ENCODE measurements at places on chromosomes 1 and 21.

- no peak for DNase-seq
These were observed 16.7 kb upstream of the GUCA2B start for GRCh38 chr1:42136466-42136865.

DNA sequence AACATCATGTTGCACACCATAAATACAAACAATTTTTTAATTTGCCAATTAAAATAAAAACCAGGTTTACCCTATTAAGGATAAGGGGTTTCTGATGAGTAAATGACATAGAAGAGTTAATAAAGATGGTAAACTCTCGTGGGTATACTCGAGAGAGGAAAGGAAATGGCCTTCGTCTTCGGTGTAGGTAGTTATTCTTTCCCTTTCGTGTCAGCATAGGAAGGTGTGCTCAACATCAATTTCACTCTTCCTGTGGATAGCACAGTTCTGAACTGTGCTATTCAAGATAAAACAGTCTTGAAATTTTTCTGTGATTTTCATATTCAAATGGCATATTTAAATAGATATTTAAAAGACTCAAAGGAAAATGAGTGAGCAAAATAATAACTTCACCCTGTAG, 98.2 kb downstream of the RGL1 start:
- DNase-seq, result no peak

- no peak for DNase-seq
These were observed 28.0 kb upstream of the SFPQ start for GRCh38 chr1:35220976-35221375.

DNA sequence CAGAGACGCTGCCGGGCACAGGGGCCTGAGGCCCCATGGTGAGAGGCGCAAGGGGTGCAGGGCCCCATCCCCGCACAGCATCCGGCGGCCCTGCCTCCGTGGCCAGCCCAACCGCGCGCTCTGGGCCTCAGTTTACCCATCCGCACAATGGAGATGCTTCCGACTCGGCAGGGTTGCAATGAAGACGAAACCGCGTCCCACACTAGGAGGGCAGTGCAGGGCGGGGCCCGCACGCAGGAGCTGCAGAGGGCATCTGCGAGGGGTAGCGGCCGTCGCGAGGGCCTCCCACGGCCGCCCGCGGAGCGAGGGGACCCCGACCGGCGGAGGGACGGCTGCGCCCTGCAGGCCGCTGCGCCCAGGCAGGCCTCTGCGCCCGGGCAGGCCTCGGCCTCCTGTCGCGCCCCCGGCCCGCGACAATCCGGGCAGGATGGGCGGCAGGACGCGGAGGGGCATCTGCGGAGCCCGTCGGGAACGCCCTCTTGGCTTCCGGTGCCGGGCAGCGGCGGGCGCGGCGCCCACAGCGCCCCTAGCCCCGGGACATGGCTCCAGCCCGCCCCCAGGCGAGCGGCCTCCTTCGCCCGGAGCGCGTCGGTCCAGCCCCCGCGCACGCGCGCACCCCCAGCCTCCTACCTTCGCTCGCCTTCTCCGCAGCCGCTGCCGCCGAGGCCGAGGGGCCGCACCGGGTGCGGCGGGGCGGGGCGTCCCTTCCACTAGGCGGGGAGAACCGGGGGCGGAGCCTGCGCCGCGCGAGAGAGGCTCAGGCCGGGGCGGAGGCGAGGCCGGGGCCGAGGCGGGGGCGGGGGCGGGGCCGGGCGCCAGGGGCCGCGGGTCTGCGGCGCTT, 15.3 kb downstream of the RNU1-1 start:
- DNase-seq, result peak; percentile 98

- DNase-seq, result no peak
These were observed 122.7 kb downstream of the CAPN8 start for GRCh38 chr1:223542831-223543230.

- no peak for DNase-seq
These were observed 34.6 kb upstream of the DNAH14 start for GRCh38 chr1:224894915-224895314.

GRCh38 chr1:169879034-169879840, 14.5 kb downstream of the SCYL3 start:
- no peak for DNase-seq

- no peak for DNase-seq
These were observed 59.3 kb upstream of the ABCD3 start for GRCh38 chr1:94358630-94359599.

- no peak for DNase-seq
These were observed 9.4 kb downstream of the LHX4 start for GRCh38 chr1:180239145-180240096.

DNA sequence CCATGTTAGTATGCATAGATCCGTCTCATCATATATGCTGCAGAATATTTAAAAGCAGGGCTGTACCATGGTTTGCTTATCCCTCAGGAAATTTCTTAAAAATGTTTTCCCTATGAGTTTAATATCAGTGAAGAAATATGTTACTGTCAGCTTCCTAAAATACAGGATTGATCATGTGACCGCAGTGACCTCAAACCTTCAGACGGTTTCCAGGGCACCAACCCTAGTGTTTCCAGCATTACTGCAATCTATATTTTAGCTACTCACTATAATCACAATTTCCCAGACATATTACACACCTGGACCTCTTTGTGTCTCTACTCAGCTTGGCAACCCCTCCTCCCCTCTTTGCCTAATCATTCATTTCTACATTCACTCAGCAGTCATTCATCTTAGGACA, 7.7 kb upstream of the SDHB start:
- DNase-seq, result no peak

DNA sequence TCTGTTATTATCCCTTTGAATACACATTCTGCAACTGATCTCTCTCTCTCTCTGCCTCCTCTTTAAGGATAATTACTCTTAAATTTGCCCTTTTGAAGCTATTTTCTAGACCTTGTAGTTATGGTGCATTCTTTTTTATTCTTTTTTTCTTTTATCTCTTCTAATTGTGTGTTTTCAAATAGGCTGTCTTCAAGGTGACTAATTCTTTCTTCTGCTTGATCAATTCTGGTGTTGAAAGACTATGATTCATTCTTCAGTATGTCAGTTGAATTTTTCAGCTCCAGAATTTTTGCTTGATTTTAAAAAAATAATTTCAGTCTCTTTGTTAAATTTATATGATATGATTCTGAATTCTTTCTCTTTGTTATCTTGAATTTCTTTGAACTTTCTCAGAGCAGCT, 95.6 kb upstream of the GPR52 start:
- DNase-seq, result no peak

DNA sequence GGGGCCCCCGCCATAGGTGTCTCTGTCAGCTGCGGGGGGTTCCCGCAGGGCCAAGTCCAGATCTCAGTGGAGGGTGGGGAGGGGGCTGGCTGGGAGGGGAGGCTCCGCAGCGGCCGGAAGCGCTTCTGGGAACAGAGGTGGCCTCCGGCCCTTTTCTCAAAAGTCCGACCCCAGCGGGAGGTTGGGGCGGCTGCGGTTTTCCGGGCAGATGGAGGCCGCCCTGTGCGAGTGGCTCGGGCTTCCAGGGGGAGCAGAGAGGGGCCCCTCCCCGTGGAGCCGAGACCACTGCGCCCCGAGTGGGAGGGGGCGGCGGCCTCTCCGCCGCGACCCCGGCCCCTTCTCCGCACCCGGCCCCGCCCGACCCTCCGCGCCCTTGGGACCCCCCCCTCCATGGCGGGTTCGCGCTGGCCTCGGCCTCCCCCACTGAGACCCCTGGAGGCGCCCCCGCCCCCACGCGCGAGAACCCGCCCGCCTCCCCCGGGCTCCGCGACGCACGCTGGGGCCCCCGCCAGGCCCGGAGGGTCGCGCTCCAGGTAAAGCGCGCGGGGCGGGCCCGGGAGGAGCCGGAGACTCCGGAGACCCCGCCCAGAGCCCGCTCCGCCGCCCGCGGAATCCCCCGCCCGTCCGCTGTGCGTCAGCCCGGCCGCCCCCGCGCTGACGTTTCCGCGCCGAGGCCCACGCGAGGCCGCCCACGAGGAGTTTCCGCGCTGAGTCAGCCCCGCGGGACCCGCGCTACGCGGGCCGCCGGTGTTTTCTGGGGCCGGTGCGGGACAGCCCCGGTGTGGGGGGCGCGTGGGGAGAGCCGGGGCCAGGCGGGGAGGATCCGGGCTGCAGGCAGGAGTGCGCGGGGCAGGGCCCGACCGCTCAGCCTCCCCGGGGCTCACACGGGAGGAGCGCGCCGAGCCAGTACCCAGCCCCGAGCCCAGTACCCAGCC, 5.2 kb downstream of the TNFRSF18 start:
- DNase-seq, result peak; percentile 74

DNA sequence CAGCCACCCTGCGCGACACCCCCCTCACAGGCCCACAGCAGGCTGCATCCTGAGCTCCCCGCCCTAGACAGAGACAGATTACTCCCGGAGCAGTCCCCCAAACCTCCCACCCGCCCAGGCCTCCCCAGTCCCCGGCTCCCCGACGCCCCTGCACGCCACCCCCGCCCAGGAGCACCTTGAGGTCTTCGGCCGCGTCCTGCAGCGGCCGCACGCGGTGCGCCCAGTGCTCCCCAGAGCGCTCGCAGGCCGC, 731 bp downstream of the TRIM11 start:
- DNase-seq, result no peak

GRCh38 chr1:226268421-226269124, 40.4 kb downstream of the LIN9 start:
- no peak for DNase-seq

DNA sequence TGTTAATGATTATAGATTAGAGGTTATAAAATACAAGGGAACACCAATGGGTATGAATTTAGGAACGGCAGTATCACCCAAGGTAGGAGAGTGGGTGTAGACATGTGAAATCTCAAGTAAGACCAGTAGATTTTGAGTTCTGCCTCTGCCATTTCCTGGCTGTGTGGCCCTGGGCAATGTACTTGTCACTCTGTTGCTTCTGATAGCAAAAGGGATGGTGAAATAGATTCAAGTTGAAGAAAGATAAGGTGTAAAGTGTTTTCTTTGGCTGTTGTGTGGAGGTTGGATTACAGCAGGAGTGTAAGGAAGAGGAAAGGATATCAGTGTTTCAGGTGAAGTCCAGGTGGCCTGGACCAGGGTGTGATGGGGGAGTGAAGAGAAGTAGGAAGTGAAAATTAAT, 64.3 kb downstream of the ADSS2 start:
- DNase-seq, result no peak

GRCh38 chr1:225361176-225361575, 66.7 kb downstream of the LBR start:
- DNase-seq, result no peak

DNA sequence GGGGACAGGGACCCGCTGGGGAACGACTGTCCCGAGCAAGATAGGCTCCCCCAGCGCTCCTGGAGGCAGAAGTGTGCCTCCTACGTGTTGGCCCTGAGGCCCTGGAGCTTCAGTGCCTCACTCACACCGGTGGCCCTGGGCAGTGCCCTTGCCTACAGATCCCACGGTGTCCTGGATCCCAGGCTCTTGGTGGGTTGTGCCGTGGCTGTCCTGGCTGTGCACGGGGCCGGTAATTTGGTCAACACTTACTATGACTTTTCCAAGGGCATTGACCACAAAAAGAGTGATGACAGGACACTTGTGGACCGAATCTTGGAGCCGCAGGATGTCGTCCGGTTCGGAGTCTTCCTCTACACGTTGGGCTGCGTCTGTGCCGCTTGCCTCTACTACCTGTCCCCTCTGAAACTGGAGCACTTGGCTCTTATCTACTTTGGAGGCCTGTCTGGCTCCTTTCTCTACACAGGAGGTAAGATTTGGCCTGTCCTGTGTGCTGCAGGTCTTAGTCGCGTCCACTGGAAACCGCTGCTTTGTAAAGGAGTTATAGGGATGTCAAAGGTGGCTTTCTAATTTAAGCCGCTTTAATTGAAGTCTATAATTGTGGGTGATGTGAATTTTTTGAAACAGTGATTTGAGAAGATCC, 717 bp downstream of the UBIAD1 start:
- no peak for DNase-seq

- DNase-seq, result no peak
These were observed 66.3 kb upstream of the PRDX6 start for GRCh38 chr1:173410794-173411236.

DNA sequence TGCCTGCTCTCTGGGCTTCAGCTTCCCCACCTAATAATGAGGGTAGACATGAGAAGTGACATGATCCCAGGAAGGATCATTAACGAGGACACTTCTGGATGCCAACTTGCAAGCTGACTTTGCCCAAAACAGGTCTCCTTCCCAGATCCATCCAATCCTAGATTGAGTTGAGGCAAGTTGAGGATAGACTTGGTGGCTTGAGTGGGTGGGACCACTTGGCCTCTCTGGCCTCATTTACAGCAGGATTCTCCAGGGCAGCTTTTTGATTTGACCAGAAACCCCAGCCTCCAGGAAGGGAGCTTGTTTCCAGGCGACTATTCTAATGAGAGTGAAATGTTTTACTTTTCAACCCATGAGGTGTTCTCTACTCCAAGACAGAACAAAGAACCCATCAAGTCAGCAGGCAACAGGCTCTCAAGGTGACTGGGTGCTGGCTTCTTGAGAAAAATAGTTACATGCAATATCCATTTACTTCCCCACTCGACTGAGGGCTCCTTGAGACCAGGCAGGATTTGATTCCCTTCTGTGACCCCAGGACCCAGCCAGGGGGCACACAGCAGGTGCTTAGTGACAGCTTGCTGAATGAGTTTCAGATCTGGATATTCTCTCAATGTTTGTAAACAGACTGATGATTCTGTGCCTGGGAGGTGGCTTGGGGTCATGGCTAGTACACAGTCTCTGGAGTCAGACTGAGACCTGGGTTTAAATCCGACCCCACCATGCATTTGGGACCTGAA, 128.2 kb downstream of the DMRTB1 start:
- no peak for DNase-seq

GRCh38 chr1:225652729-225653462, at the start of gene ENAH:
Gene ENAH (minus strand): TSS chr1:225653123. CDS start chr1:225652690, 433 bp downstream.
- peak; percentile 84 for DNase-seq

DNA sequence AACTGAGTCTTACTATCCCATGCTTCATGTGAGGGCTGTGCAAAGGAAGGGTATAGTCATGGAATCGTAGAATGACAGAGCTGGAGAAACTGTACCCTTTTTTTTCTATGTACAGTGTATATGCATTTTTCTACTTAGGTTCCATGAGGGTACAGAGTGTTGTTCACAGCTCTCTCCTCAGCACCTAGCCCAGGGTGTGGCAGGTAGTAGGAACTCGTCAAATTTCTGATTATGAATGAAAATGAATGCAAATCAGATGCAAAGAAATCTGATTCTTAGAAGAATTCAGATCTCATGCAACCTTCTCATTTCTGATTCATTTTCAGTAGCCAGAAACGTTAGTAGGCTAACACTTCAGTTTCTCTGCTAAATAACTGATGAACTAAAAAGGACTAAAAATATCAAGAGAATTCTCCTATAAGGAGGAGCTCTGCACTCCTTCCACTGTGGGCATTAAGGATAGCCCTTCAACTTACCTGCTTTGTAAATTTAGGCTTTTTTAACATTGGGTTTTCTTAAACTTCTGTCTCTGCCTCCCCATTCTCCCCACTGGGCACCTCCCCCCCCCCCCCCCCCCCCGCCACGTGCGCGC, 18.0 kb upstream of the HHAT start:
- DNase-seq, result no peak

- DNase-seq, result no peak
These were observed 342.2 kb downstream of the CAMTA1 start for GRCh38 chr1:7127322-7128075.

GRCh38 chr1:202170726-202171125, 10.3 kb upstream of the PTPN7 start:
- no peak for DNase-seq

GRCh38 chr1:64829411-64830029, 84.6 kb downstream of the RAVER2 start:
- DNase-seq, result no peak

GRCh38 chr1:233042834-233043233, 92.4 kb downstream of the NTPCR start:
- no peak for DNase-seq

Measured in nephron progenitor cell (in vitro differentiated cells).